ENCODE measurements at places on chromosomes 1 and 21.

- DNase-seq = no peak
Observed at GRCh38 chr1:159746666-159747065, 32.3 kb upstream of the CRP start.

DNA sequence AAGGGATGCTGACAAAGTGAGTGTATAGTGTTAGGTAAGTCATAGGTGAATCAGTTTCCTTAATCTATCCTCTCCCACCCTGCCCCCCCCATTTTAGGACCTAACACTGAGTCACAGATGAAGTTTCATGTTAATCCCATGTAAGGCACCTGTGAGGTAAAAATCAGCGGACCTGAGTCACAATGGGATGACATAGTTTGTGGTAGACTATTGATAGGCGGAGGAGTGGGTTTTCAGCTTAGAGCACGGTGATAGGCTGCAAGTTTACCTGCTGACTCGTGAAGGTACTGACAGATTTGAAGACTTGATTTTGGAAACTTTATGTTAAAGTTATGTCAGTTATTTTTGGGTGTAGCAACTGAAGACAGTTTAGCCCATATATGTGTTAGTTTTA is 1.7 kb downstream of the TOR1AIP1 start:
- peak; percentile 48 for DNase-seq

- no peak for DNase-seq
Observed at GRCh38 chr1:114122941-114123618, 30.6 kb downstream of the SYT6 start.

DNA sequence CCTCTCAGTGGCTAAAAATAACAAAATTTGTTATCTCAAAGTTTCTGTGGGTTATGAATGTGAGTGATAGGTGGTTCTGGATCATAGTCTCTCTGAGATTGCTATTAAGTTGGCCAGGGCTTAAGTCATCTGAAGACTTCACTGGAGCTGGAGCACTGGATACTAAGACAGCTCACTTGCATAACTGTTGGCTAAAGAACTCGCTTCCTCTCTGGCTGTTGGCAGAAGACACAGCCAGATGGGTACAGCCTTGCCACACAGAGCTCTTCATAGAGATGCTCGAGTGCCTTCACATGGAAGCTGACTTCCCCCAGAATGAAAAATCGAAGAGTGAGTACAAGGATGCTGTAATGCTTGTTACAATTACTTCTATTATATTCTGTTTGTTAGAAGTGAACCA is 333.8 kb downstream of the ZP4 start:
- DNase-seq = no peak

DNA sequence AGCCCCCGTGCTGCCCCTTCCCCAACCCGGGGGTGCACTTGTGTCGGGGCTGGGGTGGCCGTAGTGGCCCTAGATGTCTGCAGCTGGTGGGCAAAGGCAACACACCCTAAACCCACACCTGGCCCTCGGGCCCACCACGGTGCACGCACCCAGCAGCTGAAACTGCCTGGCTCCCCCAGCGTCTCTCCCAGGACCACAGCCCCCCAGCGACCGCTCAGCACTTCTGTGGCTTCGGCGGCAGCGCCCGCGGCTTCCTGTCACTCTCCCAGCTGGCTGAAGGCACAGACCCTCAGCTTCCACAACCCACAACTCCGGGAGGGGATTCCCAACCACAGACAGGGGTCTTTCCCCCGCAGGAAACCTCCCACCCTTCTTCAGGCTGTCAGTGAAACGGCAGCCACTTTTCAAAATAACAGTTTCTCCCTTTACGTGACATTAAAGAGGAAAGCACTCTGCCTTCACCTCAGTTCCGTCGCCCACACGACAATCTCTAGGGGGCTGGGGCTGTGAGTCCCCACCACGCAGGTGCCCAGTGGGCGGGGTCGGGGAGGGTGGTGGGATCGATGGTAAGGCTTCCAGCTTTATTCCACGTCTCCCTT is 40.7 kb upstream of the COL6A2 start:
- no peak for DNase-seq

DNA sequence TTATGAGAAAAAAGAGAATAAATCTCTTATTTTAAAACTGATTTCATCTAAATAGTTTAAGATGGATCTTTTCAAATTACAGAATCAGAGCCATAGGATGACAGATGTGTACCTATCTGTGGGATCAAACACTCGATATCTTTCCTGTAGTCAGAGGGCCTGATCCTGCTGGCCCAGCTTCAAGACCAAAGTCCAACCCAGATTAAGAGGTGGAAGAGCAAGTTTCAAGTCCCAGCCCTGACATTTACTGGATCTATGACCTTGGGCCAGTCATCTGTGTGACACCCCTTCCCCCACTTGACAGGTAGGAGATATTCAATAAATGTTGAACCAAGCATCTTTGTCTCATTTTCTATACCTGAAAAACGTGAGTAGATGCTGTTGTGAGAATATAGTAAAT is 140.7 kb downstream of the FAM78B start:
- no peak for DNase-seq

DNA sequence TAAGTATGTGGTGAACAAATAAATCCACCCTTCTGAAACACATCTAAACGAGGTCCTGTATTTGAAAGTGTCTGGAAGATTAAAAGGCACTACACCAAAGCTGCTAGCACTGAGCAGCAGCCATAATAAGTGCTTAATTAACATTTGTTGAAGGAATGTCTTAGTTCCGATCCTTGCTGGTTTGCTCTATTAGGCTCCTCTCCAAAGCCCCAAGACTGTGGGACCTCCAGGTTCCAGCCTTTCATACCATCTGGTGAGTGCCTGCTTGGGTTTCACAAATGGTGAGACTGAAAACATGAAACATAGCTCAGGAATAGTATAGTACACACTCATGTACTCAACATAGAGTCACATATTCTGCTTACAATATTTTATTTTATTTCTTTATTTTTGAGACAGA is 640 bp upstream of the CYP2J2 start:
- DNase-seq = no peak

GRCh38 chr1:39411526-39412478 is 79.6 kb upstream of the BMP8A start:
- no peak for DNase-seq
